ENCODE measurements at places on chromosomes 13 and 19. TPM values are rescaled to one million over a fixed set of nuclear protein-coding genes. Genes with fewer than 3 reads are reported as not detected.
A peak's percentile ranks its signal among the peaks of the same experiment; 100 is the strongest.

The GSX1 gene
- total RNA-seq = 11.4 TPM

DNA sequence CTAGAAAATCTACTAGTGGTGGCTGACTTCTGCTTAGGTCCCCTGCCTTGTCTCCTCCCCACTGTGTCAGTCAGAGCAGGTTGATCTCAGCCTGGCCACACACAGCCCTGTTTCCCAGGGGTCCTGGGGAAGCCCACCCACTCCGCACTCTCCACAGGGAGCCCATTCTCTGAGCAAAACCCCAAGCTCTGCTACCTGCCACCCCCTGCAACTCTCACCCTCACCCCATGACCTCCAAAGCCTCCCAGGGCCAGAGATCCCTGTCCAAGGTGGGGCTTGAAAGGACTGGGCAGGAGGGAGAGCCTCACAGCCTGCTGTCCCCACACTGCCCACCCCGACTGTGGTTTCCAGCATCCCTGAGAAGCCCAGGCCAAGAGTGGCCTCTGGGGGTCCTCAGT is 58.8 kb upstream of the ZNF536 start:
- H3K36me3 ChIP-seq = peaks cover 3% of the 10 kb centered on the region
- H3K4me3 ChIP-seq = no peak overlapping the region
- no peak for DNase-seq
- H3K27me3 ChIP-seq = no peaks in the 10 kb centered on the region
- H3K27ac ChIP-seq = no peak overlapping the region

GRCh38 chr19:12703046-12703445 is 6.6 kb upstream of the FBXW9 start:
- peaks cover 4% of the 10 kb centered on the region for H3K27me3 ChIP-seq
- peaks cover 11% of the 10 kb centered on the region for H3K36me3 ChIP-seq
- peak; percentile 50 for DNase-seq
- H3K27ac ChIP-seq = no peak overlapping the region
- peak overlapping the region; percentile 81 for H3K4me3 ChIP-seq
- H3K4me1 ChIP-seq = peaks cover 8% of the 10 kb centered on the region

- H3K4me1 ChIP-seq = peaks cover 19% of the 10 kb centered on the region
- no peak for DNase-seq
- H3K27ac ChIP-seq = no peak overlapping the region
- no peaks in the 10 kb centered on the region for H3K36me3 ChIP-seq
- H3K4me3 ChIP-seq = no peak overlapping the region
Observed at GRCh38 chr13:33797622-33798021, 20.3 kb upstream of the RFC3 start.

DNA sequence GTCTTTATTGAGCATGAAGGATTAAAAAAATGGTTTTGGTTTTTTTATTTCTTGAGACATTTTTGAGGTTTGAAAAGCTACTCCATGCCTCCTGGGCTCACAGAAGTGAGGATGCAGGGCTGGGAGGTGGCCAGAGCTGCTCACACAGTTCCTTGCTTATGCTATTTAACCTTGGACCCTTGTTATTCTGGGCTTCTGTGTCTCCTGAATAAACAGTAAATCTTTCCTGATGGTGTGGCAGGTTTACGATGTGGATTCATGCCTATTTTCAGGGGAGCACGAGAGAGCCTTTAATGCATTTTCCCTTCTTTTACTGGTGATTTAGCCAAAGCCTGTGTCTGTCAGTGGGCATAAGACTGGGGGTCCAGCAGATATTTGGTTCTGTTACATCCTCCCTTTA is 34.3 kb upstream of the PCDH8 start:
- no peak overlapping the region for H3K27ac ChIP-seq
- H3K4me3 ChIP-seq = no peak overlapping the region
- H3K27me3 ChIP-seq = peaks cover 6% of the 10 kb centered on the region
- H3K4me1 ChIP-seq = peaks cover 24% of the 10 kb centered on the region
